ENCODE measurements at places on chromosomes 13 and 19.

- peak; percentile 79 for DNase-seq
Observed at GRCh38 chr13:41465241-41465847, 8.0 kb downstream of the RGCC start.

DNA sequence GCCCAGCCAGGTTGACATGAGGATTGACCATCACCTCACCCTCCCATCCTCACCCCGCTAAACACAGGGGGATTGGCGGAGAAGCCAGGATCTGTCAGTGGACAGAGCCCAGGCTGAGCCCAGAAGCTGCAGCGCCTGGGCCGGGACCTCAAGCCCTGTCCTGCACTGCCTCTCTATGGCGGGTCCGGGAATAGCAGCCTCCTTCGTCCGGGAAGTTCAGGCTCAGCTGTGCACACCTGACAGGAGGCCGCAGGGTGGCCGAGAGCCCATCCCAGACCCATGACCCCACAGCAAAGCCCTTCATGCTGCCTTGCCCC is 67.8 kb downstream of the SPACA7 start:
- DNase-seq: peak; percentile 54

- DNase-seq: no peak
Observed at GRCh38 chr19:46626446-46626845, 1.6 kb upstream of the PTGIR start.

DNA sequence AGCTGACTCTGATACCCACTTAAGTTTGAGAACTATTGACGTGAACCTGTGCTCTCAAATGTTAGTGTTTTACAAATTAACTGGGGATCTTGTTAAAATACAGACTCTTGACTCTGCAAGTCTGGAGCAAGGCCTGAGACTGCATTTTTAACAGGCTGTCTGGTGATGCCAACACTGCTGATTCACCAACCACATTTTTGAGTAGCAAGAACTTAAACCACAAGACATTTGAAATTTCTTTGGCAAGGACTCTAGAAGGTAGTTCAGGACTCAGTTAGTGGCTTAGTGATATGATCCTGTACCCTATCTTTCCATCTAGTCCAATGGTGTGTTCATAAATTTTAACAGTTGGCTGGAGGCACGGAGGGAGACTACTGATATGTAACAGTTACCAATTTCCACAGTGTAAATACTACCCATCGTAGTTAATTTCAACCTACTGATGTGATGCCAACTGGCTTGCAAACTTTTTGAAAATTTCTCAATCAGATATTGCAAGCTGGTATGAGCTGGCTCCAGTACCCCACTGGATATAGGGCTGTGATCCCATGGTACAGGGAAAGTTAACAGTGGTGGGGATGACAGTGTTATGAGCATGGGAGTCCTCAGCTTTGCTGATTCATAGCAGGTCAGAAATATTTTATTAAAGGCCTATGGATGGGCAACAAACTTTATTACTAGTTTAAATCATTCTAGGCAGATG is 255.1 kb downstream of the TBC1D4 start:
- DNase-seq: no peak

DNA sequence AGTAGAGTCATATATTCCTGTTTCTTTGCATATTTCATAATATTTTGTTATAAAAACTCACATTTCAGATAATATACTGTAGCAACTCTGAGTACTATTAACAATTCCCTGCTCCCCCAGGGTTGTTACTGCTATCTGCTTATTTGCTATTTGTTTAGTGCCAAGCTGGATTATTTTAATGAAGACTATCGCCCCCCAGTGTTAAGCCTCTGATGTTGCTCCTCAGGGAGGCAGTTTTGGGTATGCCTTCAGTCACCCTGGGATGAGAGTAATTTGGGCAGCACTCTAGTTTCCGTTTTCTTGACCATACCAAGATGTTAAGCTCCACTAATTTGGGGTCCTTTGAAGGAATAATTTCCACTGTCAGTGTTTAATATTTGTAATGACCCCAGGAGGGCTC is 46.0 kb downstream of the MICU2 start:
- no peak for DNase-seq

DNA sequence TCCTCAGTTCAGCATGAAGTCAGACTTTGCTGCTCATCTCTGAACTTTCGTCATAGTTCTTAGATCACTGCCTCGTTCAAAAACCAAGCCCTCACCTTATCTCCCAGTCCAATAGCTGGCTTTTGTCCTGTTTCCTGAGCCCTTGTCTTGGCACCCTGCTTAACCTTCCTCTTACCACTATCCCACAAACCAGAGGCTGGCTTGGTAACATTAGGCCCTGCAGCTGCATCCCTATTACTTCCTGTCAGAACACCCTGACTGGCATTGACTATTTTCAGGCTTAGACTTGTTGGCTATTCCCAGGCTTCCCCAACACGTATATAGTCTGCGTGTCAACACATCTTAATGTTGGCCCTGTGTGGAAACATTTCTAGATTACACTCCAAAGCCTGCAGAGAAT is 172.4 kb downstream of the VWA8 start:
- DNase-seq: no peak

DNA sequence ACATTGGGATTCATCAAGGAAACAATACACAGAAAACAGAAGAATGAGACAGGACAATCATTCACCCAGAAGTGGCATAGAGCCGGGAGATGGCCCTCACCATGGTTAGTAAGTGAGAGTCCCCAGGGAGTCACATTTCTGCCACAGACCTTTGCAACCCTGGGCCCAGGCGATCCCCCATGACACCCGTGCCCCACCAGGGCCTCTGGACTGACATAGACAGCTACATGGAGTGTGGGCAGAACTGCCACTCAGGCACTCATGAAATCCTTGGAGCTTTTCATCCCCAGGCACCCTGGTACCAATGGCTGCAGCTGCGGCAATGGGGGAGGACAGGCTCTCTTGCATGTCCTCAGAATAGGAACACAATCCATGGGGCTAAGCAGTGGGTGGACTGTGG is 174.5 kb upstream of the TRPC4 start:
- DNase-seq: no peak

GRCh38 chr13:30240608-30241007 is 66.7 kb downstream of the KATNAL1 start:
- no peak for DNase-seq

GRCh38 chr13:29170436-29171082 is 350.4 kb downstream of the MTUS2 start:
- DNase-seq: no peak

DNA sequence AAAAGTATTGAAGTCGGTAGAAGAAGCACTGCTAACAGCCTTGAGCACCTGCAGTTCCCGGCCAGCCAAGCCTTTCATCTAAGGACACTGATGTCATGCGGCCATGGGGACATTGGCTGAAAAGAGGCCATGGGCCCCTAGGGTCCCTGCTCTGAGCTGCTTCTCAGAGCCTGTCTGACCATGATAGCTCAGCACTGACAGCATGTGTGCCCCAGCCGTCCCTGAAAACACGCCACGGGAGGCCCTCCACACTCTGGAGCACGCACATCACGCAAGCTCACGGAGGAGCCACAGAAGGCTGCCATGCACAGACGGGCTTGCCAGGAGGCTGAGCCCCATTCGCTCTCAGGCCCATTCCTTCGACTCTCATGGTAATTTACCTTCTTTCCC is 51.8 kb downstream of the MLLT1 start:
- DNase-seq: no peak

- no peak for DNase-seq
Observed at GRCh38 chr13:33723365-33723764, 94.6 kb upstream of the RFC3 start.

GRCh38 chr13:101594936-101595335 is 142.5 kb downstream of the ITGBL1 start:
- no peak for DNase-seq

- no peak for DNase-seq
Observed at GRCh38 chr19:16193466-16193865, 4.2 kb upstream of the AP1M1 start.

GRCh38 chr13:39665763-39666162 is 10.3 kb downstream of the COG6 start:
- no peak for DNase-seq
